ENCODE measurements at places on chromosomes 16 and 17.

DNA sequence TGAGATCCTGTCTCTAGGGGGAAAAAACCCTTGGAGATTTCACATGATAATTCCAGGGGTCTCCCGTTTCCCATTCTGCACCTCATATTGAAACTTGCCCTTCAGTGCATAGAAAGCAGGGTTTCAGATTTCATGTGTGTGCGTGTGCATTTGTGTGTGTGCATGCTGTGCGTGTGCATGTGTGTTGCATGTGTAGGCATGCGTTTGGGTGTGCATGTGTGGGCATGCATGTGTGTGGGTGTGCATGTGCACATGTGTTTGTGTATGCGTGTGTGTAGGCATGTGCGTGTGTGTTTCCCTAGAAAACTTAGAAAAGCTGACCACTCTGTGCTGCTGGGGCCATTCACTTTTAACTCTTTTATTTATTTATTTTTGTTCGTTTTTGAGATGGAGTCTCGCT is 40.0 kb downstream of the IL21R start:
- no peak for DNase-seq

DNA sequence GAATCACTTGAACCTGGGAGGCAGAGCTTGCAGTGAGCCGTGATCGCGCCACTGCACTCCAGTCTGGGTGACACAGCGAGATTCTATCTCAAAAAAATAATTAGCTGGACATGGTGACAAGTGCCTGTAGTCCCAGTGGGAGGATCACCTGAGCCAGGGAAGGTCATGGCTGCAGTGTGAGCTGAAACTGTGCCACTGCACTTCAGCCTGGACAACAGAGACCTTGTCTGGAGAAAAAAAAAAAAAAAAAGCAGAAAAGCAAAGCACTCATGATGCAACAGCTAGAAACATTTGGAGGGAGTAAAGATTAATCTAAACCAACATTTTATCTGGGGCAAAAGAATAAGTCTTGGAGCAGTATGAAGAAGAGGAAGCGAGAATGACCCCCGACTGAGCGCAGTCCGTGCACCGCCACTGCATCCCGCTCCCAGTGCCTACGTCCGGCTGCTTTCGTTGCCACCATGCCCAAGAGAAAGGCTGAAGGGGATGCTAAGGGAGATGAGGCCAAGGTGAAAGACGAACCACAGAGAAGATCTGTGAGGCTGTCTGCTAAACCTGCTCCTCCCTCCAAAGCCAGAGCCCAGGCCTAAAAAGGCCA is 8.2 kb downstream of the PRPSAP1 start:
- DNase-seq = no peak

- no peak for DNase-seq
Observed at GRCh38 chr16:81369888-81370504, 55.2 kb downstream of the GAN start.

- no peak for DNase-seq
Observed at GRCh38 chr16:10678655-10679054, 16.1 kb downstream of the TEKT5 start.

All from H54 (cell line).